ENCODE measurements at places on chromosomes 11 and 22. TPM values are rescaled to one million over a fixed set of nuclear protein-coding genes. Genes with fewer than 3 reads are reported as not detected.

SYT7 gene
- total RNA-seq = 0.05 TPM

ADORA2A gene
- 4.8 TPM for total RNA-seq

GAS2L1 gene
- 47.1 TPM for total RNA-seq

STT3A gene
- total RNA-seq = 225 TPM

STK33 gene
- 1.3 TPM for total RNA-seq

LIF gene
- total RNA-seq = 0.49 TPM

CD151 gene
- 660 TPM for total RNA-seq

All from mammary microvascular endothelial cell (primary cell).